ENCODE measurements at places on chromosomes 5 and 9.

GRCh38 chr9:93612796-93613154 is 36.4 kb downstream of the PHF2 start:
- DNase-seq: no peak

GRCh38 chr9:80163889-80164288 is 592.1 kb downstream of the TLE4 start:
- no peak for DNase-seq

- no peak for DNase-seq
Observed at GRCh38 chr5:109880907-109881685, 191.4 kb downstream of the MAN2A1 start.

DNA sequence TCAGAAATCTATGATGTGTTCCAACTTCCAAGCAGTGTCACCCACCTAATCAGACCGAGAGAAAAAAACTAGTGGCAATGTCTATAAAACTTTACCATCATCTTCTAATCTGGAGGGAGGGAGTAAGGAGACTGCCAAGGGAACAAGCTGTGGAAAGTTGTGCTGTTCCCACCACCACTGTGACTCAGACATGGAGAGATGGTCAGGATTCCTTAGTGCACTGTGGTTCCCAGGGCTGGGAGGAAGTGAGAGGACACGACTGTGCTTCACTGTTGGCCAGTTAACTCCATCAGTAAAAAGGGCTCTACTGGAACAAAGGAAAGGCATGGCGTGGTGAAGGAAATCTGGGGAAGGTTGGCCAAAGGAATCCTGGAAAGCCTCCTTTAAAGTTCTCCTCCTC is 18.8 kb downstream of the TICAM2 start:
- no peak for DNase-seq

- no peak for DNase-seq
Observed at GRCh38 chr9:110157823-110158664, 49.9 kb downstream of the C9orf152 start.

DNA sequence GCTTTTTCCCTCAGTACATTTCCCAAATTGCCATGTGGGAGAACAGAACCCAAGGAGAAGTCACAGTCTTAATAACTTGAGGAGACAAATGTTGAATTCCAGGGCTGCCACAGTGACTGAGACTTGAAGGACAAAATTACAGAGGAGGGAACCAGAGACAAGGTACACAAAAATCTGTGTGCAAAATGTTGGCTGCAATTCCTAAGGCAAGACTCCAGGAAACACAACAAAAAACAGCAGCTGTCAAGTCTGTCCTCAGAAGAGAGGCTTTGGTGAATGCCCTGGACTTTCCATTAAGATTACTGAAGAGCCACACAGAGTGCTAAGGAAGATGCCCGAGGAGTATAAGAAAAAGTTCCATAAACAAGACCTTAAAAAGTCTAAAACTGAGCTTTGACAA is 21.1 kb downstream of the AP3B1 start:
- no peak for DNase-seq

- no peak for DNase-seq
Observed at GRCh38 chr5:50445296-50445949, 4.3 kb upstream of the EMB start.

- no peak for DNase-seq
Observed at GRCh38 chr5:134738963-134739661, 764 bp downstream of the CAMLG start.

GRCh38 chr5:179497636-179498340 is 52.6 kb upstream of the RUFY1 start:
- no peak for DNase-seq

- DNase-seq: no peak
Observed at GRCh38 chr5:62650197-62650596, 71.6 kb downstream of the LRRC70 start.

DNA sequence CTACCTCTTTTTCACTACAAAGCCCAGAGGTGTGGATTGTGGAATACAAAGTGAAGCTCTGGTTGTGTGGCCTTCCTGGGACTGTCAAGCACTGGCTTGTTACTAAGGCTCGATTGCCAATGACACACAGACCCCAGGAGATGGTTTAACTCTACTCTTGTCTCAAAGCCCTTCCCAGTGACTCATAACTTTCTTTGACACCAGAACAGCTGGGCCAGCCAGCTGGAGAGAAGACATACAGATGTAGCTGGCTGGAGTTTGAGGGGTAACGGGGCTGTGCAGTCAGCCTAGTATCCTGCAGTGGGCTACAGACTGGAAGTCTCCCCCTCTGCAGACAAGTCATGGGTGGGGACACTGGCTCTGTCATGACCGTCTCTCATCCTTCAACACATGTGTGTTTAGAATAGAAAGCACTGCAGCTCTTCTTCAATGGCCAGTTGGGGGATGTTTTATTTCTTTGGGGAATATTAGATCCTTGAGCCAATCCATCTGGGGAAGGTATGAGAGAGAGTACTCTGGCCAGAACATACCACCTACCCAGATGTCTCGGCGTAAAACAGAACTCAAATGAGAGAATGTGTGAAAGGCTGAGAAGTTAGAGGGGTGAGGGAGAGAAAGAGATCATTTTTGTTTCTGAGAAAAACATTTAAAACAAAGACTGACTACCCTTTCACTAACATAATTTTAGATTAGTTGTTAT is 53.3 kb downstream of the SEMA6A start:
- DNase-seq: no peak

DNA sequence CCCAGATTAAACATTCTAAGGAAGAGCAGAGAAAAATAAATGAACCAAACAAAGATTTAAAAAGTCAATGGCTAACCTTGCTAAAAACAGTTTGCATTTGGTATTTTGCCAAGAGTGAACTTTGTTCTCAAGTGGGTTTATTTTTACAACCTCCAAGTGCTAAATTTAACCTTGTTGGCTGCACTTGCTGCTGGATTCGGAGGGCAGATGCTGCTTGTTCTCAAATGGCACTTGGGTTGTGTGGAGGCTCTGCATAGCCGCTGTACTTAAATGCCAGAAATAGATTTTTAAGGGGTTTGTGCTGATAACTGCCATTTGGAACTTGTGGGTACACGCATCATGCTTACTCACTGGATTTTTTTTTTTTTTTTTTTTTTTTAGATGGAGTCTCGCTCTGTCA is 13.3 kb upstream of the SPATA24 start:
- DNase-seq: no peak

DNA sequence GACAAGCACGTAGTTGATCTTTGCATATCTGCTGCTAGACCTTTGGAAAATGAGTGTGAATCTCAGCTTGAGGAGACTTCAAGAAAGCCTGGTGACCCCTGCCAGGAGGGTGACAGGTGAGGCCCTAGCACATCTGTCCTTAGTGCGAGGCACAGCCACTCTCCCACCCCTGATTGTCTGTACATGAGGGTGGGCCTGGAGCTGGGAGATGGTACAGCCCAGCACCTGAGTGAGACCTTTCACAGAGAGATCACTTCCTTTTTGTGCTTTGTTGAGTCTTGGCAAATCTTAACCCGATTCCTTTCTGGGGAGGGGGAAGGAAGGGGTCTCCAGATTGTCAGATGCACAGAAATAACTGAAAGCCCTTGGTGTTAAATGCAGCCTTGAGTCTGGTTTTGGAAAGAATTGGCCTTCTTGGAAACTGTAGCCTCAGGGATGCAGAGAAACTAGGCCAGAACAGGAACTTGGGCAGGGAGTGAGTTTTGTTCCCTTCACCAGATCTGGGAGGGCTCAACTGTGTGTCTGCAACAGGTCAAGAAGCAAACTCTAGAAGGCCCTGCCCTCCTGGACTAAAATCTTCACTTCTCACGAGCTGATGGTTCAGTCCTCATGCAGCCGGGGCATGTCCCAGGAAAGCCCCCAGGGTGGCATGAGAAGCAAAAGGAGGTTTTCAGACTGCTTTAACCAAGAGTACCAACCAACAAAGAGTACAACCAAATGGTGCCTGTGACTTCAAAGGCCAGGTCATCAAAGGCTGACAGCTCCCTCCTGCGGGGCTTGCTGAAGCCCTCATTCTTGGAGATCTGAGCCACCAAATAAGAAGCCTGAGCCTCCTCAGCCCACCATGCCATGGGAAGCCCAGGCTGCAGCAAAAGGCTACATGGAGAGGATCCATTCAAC is 20.8 kb upstream of the SEMA4D start:
- no peak for DNase-seq
